Activated T-cell treated with anti-CD3 and anti-CD28 coated beads, Interleukin-2, amount 50 U/mL, for 72 hours (primary cell): ENCODE measurements at places on chromosomes 6 and 20. TPM values are rescaled to one million over a fixed set of nuclear protein-coding genes. Genes with fewer than 3 reads are reported as not detected.

DNA sequence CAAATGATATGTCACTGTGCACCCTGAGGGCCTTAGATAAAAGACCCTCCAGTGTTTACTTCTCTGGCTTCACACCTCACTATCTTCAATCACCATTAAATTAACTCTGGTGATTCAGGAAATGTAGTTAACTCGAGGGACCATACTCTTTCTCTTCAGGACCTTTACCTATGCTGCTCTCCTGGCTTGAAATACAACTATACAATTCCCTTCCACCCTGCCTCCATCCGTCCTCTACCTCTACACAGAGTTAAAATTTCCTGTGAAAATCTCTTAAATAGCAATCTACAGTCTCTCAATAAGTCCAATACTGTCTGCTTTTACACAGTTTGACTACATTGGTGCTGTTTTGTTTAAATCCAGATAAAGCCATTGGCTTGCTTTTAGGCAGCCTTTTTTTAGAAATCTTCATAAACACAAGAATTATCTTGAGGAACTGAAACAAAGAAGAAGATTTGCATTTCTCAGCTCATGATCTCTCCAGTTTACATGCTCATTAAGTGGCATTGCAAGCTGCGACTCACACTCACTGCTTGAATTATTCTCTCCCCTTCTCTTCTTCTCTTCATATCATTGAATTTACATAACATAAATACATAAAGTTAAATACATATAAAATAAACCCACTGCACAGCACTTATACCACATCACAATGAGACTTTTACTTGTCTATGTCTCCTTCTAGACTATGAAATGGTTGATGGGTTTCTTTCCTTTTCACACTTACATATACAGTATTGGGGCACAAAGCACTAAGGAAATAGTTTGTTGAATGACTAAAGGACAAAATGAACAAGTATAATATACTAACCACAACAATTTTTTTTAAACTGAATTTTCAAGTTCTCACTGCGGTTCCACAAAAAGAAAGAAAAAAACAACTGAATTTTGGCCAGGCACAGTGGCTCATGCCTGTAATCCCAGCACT, 239.0 kb upstream of the KCNQ5 start:
- no peak for DNase-seq
- H3K36me3 ChIP-seq: no peaks in the 10 kb centered on the region
- H3K27me3 ChIP-seq: no peaks in the 10 kb centered on the region

The PCK1 gene
- not detected for total RNA-seq

DNA sequence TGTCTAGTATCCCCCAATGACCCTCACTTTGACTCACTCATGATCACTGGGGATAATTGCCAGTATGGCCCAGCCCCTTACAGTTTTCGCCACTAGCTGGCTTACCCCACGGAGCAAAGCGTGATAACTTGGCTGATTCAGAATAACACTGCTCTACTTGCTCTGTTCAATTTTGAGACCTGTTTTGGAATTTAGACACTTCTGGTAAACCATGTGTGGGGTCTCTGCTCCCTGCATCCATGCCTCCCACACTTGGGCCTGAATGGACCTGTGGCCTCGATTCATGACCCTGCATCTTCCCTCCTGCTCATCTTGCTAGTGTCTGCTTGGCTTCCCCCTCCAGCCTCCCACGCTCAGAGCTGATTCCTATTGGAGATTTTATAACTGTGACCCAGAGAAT, 48.9 kb downstream of the FOXA2 start:
- H3K4me1 ChIP-seq: no peaks in the 10 kb centered on the region
- no peak overlapping the region for H3K4me3 ChIP-seq
- H3K27me3 ChIP-seq: no peaks in the 10 kb centered on the region
- H3K36me3 ChIP-seq: no peaks in the 10 kb centered on the region
- no peak for DNase-seq

DNA sequence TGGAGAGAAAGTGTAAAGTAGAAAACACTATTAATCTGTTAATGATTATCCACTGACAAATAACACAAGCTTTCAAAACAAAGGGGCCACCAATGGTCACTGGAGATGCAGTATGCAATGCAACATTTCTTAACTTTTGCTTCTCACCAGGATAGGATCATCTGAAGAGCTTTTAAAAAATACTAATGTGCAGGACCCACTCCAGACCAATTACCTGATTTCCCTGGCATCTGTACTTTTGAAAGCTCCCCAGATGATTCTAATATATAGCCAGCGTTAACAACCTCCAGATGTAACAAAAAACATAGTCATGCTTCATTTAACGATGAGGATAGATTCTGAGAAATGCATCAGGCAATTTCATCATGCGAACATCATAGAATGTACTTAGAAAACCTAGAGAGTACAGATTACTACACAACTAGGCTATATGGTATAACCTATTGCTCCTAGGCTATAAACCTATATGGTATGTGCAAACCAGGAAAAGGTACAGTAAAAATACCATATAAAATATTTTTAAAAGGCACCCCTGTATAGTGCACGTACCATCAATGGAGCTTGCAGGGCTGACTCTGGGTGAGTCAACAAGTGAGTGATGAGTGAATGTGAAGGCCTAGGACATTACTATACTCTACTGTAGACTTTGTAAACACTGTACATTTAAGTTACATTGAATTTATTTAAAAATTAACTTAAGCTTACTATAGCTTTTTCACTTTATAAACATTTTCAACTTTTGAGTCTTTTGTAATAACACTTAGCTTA, 69.2 kb downstream of the ATG5 start:
- peaks cover 18% of the 10 kb centered on the region for H3K4me1 ChIP-seq
- H3K36me3 ChIP-seq: no peaks in the 10 kb centered on the region
- no peaks in the 10 kb centered on the region for H3K27me3 ChIP-seq
- no peak overlapping the region for H3K4me3 ChIP-seq

GRCh38 chr20:51541189-51542032, 1.1 kb downstream of the NFATC2 start:
- peaks cover 59% of the 10 kb centered on the region for H3K4me1 ChIP-seq
- DNase-seq: peak; percentile 81
- H3K27ac ChIP-seq: peak overlapping the region; percentile 91
- H3K36me3 ChIP-seq: peaks cover 7% of the 10 kb centered on the region
- peaks cover 17% of the 10 kb centered on the region for H3K27me3 ChIP-seq

GRCh38 chr20:48653706-48654051, 174.1 kb downstream of the PREX1 start:
- no peak overlapping the region for H3K4me3 ChIP-seq
- H3K4me1 ChIP-seq: peaks cover 4% of the 10 kb centered on the region
- peaks cover 27% of the 10 kb centered on the region for H3K36me3 ChIP-seq
- no peak overlapping the region for H3K27ac ChIP-seq
- H3K27me3 ChIP-seq: no peaks in the 10 kb centered on the region
- DNase-seq: no peak

The JAG1 gene
- 1.0 TPM for total RNA-seq

DNA sequence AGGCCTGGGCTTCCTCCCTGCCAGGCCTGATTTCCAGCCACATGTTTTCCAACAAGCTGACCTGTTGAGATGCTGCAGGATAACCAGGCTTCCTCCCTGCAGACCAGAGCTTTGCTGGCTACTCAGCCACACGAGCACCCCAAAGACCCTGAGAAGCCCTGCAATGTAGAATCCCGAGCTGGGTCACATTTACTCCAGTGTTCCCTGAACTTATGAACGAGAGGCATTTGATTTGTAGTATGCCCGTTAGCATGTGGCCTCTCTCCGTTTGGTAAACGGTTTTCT, 4.0 kb downstream of the SIRPA start:
- no peak overlapping the region for H3K27ac ChIP-seq
- H3K4me1 ChIP-seq: peaks cover 5% of the 10 kb centered on the region
- no peak overlapping the region for H3K4me3 ChIP-seq
- no peaks in the 10 kb centered on the region for H3K36me3 ChIP-seq
- DNase-seq: no peak
- H3K27me3 ChIP-seq: peaks cover 40% of the 10 kb centered on the region

- H3K4me3 ChIP-seq: no peak overlapping the region
- H3K27me3 ChIP-seq: no peaks in the 10 kb centered on the region
- H3K36me3 ChIP-seq: peaks cover 8% of the 10 kb centered on the region
- DNase-seq: no peak
- peaks cover 29% of the 10 kb centered on the region for H3K4me1 ChIP-seq
Measured at GRCh38 chr20:59204165-59204894, 40.7 kb downstream of the ZNF831 start.

DNA sequence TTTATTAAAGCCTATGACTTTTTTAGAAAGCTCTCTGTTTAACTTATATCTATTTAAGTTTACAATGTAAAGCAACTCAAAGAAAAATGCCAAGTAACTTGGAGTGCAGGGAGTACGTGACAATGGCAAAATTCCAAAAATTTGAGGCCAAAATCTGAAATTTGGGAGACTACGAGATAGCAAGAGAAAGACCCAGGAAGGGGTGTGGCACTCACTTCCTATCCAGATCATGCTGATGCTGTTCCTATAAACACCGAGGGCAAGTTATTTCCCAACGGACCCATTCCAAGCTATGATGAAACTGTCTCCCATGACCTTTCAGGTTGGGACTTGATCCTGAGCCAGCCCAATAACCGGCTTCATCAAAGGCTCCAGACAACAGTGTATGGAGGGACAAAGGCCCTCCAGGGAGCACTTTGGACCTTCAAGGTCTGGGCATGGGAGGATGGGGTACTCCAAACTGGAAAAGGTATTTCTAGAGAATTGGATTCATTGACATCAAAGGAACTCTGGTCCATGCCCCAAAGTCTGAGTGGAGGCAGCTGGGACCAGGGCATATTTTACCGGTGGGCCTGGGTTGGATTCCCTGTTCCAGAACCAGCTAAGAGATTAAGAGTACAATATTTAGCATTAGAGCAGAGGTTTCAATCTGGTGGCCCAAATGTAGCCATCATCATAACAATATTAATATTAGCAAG, 15.7 kb upstream of the SLC13A3 start:
- no peak for DNase-seq
- no peaks in the 10 kb centered on the region for H3K4me1 ChIP-seq
- H3K4me3 ChIP-seq: no peak overlapping the region
- no peaks in the 10 kb centered on the region for H3K27me3 ChIP-seq
- H3K27ac ChIP-seq: no peak overlapping the region

GRCh38 chr6:168033791-168034190, 36.3 kb downstream of the KIF25 start:
- peaks cover 12% of the 10 kb centered on the region for H3K36me3 ChIP-seq
- no peak overlapping the region for H3K27ac ChIP-seq
- H3K4me1 ChIP-seq: peaks cover 10% of the 10 kb centered on the region
- no peak for DNase-seq
- H3K4me3 ChIP-seq: no peak overlapping the region

DNA sequence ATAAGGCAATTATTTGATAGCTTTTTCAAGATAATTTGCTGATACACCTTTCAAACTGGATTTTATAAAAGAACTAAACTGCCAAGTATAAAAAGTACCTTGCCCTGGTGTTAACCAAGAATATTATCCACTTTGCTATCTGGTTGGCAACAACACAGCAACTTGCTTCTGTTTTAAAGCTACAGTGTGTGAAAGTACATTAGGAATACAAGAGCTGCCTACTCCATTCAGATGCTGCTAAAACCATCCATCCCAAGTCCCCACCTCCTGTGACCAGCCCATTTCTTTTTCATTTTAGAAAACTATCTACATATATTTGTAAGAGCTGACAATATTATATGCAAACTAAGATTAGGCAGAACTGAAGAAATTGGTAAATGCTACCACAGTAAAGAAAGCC, 12.8 kb downstream of the CLDN20 start:
- H3K27ac ChIP-seq: no peak overlapping the region
- H3K4me3 ChIP-seq: no peak overlapping the region
- H3K4me1 ChIP-seq: peaks cover 6% of the 10 kb centered on the region
- H3K27me3 ChIP-seq: no peaks in the 10 kb centered on the region

DNA sequence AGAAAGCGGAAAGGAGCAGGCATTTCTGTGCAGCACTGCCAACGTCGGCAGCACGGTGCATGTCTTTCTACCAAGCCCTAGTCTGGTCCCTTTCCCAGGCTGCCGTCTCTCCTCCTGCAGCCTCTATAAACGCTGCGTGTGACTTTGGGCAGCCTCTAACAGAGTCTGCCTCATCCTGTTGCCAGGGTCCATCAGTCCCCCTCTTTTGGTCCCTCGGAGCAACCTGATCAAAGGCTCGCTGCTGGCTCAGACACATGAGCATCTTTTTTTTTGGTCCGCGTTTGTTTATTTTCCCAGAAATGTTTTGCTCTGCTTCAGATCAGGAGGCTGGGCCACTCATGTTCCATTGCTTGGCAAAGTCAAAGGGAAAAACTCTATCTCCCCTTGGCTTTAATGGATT, 166.8 kb upstream of the CST7 start:
- H3K36me3 ChIP-seq: no peaks in the 10 kb centered on the region
- H3K27ac ChIP-seq: no peak overlapping the region
- peaks cover 32% of the 10 kb centered on the region for H3K27me3 ChIP-seq
- H3K4me1 ChIP-seq: peaks cover 5% of the 10 kb centered on the region
- no peak for DNase-seq
- no peak overlapping the region for H3K4me3 ChIP-seq

- H3K4me3 ChIP-seq: peak overlapping the region; percentile 54
- H3K27ac ChIP-seq: peak overlapping the region; percentile 96
- peaks cover 73% of the 10 kb centered on the region for H3K36me3 ChIP-seq
- DNase-seq: no peak
- H3K4me1 ChIP-seq: peaks cover 56% of the 10 kb centered on the region
- no peaks in the 10 kb centered on the region for H3K27me3 ChIP-seq
Measured at GRCh38 chr20:49287555-49288249, 9.8 kb upstream of the ZNFX1 start.

The CST11 gene
- total RNA-seq: not detected

DNA sequence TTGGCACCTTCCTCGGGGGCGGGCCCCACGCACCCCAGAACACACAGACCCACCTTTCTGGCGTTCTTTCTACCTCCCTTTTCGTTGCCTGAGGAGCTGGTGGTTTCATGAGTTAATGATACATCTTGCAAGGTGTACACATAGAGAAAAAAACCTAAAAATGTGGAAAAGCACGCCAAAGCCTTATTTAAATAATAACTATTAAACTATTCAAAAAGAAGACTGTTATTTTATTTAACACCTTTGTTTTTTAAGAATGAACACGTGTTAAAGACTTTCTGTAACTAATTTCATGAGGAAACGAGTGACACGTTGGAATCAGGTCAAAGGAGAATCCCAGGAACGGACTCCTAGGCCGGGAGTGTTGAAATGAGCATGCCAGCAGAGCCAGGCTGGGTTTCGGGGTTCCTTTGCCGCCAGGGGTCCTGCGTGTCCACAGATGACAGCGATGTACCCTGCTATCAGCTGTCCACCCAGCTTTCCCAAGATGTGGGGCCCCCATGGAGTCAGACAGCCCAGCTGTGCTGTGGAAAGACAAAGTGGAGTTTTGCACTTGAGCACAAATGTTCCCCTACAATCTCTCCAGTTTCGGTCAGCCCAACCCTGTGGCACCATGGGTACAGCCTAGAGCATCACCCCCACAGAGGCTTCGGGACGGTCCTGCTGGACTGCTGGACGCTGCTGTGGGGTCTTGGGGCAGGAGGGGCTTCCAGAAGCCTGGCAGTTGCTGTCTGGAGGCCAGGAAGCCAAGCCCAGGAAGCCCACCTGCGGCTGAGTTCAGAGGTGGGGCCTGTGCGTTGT, 16.1 kb downstream of the SLC17A9 start:
- DNase-seq: no peak
- no peak overlapping the region for H3K4me3 ChIP-seq
- no peaks in the 10 kb centered on the region for H3K36me3 ChIP-seq
- peaks cover 11% of the 10 kb centered on the region for H3K4me1 ChIP-seq

The AFDN gene
- total RNA-seq: 31.9 TPM
